ENCODE measurements at places on chromosomes 4 and X. TPM values are rescaled to one million over a fixed set of nuclear protein-coding genes. Genes with fewer than 3 reads are reported as not detected.

Gene XG
- total RNA-seq, result 0.38 TPM

Gene SPARCL1
- 296 TPM for total RNA-seq

DNA sequence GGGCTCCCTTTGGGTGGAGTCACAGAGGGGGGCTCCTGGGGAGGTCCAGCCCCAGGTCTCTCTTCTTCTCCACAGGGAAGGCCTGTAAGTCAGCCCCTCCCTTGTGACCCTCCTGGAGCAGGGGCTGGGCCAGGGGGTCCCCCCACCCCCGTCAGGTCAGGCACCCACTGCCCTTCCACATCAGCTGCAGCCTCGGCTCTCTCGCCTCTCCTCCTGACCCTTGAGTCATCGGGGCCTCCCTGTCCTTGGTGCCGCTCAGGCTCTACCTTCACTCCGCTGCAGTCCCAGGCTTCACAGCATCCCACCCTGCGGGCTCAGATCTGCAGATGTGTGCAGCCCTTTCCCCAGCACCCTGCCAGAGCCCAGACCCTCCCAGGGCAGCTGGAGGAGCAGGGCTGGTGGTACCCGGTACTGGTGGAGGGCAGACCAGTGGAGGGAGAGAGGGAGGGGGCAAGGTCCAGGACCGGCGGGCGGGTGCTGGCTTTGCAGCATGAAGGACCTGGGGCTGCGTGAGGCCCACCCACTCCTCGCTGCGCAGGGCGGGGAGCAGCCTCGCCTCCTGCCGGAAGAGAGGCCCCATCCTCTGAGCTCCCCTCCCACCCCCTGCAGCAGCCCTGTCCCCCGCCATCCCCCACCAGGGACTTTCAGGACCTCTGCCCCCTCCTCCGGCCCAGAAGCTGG lies 117.1 kb downstream of the FAM53A start:
- no peak overlapping the region for H3K27ac ChIP-seq
- no peak for DNase-seq
- no peaks in the 10 kb centered on the region for H3K4me1 ChIP-seq
- no peaks in the 10 kb centered on the region for H3K36me3 ChIP-seq
- no peak overlapping the region for H3K4me3 ChIP-seq

DNA sequence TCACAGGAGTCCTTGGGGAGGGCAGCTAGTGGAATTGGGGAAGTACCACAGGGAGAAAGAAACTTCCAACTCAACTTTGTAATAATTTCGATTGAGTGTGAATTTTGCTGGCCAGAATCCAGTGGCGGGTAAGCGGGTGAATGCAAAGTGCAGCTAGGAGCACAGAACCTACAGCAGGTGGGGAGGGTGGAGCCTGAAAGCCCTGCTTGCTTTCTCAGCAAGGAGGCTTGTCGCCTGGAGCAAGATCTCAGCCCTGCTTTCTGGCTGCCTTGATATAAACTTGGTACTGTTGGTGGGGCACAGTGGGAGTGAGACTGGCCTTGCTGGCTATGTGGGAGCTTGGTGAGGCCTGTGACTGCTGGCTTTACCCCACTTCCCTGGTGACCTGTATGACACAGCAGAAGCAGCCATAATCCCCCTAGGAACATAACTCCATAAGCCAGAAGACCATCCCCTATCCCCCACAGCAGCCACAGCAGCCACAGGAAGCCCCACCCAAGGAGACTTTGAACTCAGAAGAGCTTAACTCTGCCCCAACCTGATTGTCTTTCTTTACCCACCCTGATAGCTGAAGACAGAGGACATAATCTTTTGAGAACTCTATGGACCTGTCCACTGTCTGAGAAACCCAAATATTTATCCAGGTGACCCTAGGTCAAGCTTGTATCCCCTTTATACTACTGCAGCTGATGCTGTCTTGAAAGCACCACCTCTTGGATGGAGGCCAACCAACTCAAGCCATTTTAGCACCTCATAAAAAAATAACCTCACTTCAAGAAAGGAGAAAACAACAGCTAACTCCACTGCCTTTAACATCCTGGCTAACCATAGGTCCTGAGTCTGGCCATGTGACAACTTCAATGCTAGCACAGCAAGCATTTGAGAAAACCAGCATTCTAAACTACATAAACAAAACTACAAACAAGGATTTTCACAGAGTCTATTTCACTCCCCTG lies 87.2 kb upstream of the PDE5A start:
- no peaks in the 10 kb centered on the region for H3K4me1 ChIP-seq
- no peak overlapping the region for H3K27ac ChIP-seq
- no peaks in the 10 kb centered on the region for H3K27me3 ChIP-seq
- H3K36me3 ChIP-seq, result no peaks in the 10 kb centered on the region
- H3K4me3 ChIP-seq, result no peak overlapping the region
- DNase-seq, result peak; percentile 11

DNA sequence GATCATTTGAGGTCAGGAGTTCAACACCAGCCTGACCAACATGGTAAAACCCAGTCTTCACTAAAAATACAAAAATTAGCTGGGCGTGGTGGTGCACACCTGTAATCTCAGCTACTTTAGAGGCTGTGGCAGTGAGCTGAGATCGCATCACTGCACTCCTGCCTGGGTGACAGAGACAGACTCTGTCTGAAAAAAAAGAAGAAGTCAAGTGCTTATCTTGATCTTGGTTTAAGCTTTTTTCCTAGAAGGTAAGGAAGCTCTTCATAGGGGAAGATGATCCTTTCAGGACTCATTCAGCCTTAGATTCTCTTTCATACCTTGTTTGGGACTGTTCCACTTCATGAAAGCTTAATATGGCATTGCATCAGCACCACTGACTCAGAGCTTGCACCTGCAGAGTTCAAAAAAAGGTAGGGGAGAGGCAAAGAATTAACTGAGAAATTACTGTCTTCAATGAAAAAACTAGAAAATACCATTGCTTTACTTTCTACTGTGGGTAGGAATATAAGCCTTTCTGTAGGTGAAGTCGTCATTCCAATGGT lies 70.8 kb upstream of the EPGN start:
- H3K27ac ChIP-seq, result no peak overlapping the region
- DNase-seq, result no peak
- H3K27me3 ChIP-seq, result no peaks in the 10 kb centered on the region

- DNase-seq, result peak; percentile 3
- H3K4me3 ChIP-seq, result no peak overlapping the region
- no peak overlapping the region for H3K27ac ChIP-seq
- no peaks in the 10 kb centered on the region for H3K36me3 ChIP-seq
- H3K27me3 ChIP-seq, result no peaks in the 10 kb centered on the region
Measured at GRCh38 chr4:13705521-13706041, 78.1 kb upstream of the BOD1L1 start.

- no peaks in the 10 kb centered on the region for H3K4me1 ChIP-seq
- H3K4me3 ChIP-seq, result no peak overlapping the region
- H3K27ac ChIP-seq, result no peak overlapping the region
- DNase-seq, result no peak
Measured at GRCh38 chrX:50107470-50107869, 93.3 kb downstream of the AKAP4 start.

DNA sequence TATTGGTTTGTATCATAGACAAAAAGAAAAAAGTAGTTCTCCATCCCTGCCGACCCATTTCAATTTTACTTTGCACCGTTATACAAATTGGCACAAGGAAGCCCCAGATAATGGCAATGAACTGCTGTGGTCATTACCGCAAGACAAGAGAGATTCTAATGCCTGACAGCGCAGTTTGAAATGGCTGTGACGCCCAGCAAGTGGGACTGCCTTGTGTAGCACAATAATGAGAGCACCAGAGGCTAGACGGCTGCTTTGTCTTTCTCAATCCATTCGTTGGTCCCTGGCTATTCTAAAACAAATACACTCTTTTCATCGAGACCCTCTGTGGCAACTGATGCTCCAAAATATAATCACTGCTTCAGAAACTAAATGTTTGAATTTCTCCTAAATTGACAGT lies 192.4 kb upstream of the NEIL3 start:
- no peak overlapping the region for H3K4me3 ChIP-seq
- no peak overlapping the region for H3K27ac ChIP-seq
- DNase-seq, result no peak
- no peaks in the 10 kb centered on the region for H3K27me3 ChIP-seq
- no peaks in the 10 kb centered on the region for H3K4me1 ChIP-seq

GRCh38 chr4:66351761-66352160 lies 681.5 kb upstream of the EPHA5 start:
- H3K27me3 ChIP-seq, result no peaks in the 10 kb centered on the region
- no peak overlapping the region for H3K4me3 ChIP-seq
- no peaks in the 10 kb centered on the region for H3K36me3 ChIP-seq

- no peaks in the 10 kb centered on the region for H3K4me1 ChIP-seq
- H3K36me3 ChIP-seq, result no peaks in the 10 kb centered on the region
- DNase-seq, result no peak
- no peak overlapping the region for H3K27ac ChIP-seq
- H3K27me3 ChIP-seq, result no peaks in the 10 kb centered on the region
- H3K4me3 ChIP-seq, result no peak overlapping the region
Measured at GRCh38 chr4:112410364-112410763, 105.6 kb downstream of the NEUROG2 start.

DNA sequence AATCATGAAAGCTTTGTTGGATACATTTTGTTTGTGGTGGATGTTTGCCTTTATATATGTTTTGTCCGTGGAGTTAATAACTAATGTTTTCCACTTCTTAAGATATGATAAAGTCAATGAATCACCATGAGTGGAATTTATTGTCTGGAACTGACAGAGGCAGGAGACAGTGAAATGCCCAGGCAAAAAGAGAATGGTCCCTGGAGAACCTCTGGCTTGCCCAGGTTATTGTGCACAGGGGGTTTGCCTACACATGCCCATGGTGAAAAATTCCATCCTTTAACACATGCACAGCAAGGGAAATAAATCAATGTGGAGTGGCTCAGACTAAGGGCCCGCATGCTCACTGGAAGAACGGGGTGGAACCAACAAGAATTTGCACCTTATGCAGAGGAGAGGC lies 964.3 kb upstream of the GRIA3 start:
- no peaks in the 10 kb centered on the region for H3K4me1 ChIP-seq
- H3K4me3 ChIP-seq, result no peak overlapping the region
- H3K27me3 ChIP-seq, result no peaks in the 10 kb centered on the region
- no peaks in the 10 kb centered on the region for H3K36me3 ChIP-seq
- H3K27ac ChIP-seq, result no peak overlapping the region

DNA sequence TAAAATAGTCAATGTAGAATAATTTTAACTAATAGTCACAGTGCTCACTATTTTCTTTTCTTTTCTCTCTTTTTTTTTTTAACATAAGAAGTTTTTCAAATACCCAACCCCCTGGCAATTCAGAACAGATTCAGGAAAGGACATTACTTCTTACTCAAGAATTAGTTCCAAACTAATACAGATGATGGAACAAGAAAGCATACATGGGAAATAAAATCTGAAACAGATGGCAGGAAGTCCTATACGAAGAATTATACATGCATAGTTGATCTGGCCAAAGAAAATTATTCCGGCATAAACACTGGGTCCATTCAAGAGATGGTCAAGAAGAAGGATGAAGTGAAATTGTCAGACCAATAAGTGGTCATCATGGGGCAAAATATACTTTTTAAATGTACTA lies 614.4 kb upstream of the INTU start:
- no peak overlapping the region for H3K4me3 ChIP-seq
- no peaks in the 10 kb centered on the region for H3K36me3 ChIP-seq
- no peak overlapping the region for H3K27ac ChIP-seq
- no peak for DNase-seq

Gene RWDD4
- 15.4 TPM for total RNA-seq

GRCh38 chr4:183455431-183456195 lies 11.2 kb downstream of the CDKN2AIP start:
- H3K4me1 ChIP-seq, result no peaks in the 10 kb centered on the region
- H3K36me3 ChIP-seq, result peaks cover 12% of the 10 kb centered on the region
- H3K4me3 ChIP-seq, result no peak overlapping the region
- no peak for DNase-seq
- no peaks in the 10 kb centered on the region for H3K27me3 ChIP-seq
- H3K27ac ChIP-seq, result no peak overlapping the region

Gene SMR3B
- not detected for total RNA-seq

GRCh38 chr4:10056334-10057022 lies 35.2 kb upstream of the SLC2A9 start:
- no peaks in the 10 kb centered on the region for H3K4me1 ChIP-seq
- no peak overlapping the region for H3K4me3 ChIP-seq
- no peaks in the 10 kb centered on the region for H3K36me3 ChIP-seq
- no peak for DNase-seq
- no peak overlapping the region for H3K27ac ChIP-seq

- no peaks in the 10 kb centered on the region for H3K4me1 ChIP-seq
- no peak for DNase-seq
- H3K36me3 ChIP-seq, result peaks cover 98% of the 10 kb centered on the region
- no peaks in the 10 kb centered on the region for H3K27me3 ChIP-seq
Measured at GRCh38 chr4:102606261-102606660, 105.1 kb downstream of the NFKB1 start.

DNA sequence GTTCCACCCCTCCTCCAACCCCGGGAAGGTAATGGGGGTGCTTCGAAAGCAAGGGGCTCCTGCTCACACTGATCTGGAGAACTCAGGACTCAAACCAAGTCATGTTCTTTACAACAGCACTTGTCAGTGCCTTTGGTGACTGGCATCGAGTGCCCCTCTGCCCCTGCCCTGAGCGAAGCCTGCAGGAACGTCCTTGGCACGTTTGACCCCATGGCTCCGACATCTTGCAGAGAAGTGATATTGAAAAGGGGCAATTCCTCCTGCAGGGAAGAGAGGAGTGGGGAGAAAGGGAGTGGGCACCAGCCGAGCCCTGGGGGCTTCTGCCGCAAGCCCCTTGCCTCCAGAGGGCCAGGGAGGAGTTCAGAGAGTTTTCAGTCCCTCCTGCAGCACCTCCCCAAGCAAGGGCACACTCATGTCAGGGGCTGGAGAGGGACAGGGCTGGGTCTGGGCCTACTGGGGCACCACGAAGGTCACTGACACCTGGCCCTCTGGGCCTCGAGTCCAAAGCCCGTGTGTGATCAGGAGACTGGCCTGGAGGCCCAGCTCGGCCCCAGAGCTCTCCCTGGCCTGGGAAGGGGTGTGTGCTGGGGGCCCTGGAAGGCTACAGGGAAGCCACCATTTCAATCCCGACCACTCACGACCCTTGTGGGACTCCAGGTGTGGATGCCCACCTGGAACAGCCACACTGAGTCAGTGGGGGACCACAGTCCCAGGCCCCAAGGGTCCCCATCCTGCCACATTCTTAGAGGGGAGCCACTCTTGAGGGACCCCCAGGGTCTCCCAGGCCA lies 94.9 kb upstream of the NKX1-1 start:
- H3K4me3 ChIP-seq, result no peak overlapping the region
- DNase-seq, result no peak
- no peak overlapping the region for H3K27ac ChIP-seq
- H3K4me1 ChIP-seq, result no peaks in the 10 kb centered on the region
- H3K27me3 ChIP-seq, result no peaks in the 10 kb centered on the region

- H3K27ac ChIP-seq, result no peak overlapping the region
- H3K36me3 ChIP-seq, result no peaks in the 10 kb centered on the region
- no peak for DNase-seq
- H3K4me1 ChIP-seq, result no peaks in the 10 kb centered on the region
Measured at GRCh38 chr4:156981262-156981769, 9.7 kb upstream of the PDGFC start.

DNA sequence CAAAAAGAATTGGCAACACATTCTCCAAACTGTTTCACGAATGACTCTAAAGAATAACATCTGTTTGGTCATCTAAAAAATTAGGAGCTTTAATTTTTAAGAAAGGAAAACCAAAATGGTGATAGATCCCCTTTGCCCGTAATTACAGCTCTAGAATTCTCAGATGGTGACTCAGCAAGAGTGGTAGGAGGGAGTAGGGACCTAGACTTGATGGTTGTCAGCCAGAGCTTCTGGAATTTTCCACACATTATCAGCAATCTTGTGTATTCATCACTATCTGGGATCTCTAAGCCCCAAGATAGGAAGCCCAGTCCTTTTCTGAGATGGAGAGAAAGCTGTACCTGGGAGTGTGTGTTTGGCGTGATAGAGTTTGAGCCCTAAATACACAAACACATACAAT lies 103.9 kb upstream of the RAB40AL start:
- H3K4me3 ChIP-seq, result no peak overlapping the region
- H3K4me1 ChIP-seq, result no peaks in the 10 kb centered on the region
- H3K36me3 ChIP-seq, result no peaks in the 10 kb centered on the region
- DNase-seq, result no peak
- no peak overlapping the region for H3K27ac ChIP-seq
